SW480 (cell line): ENCODE measurements at places on chromosomes 5 and 9.

- DNase-seq = no peak
Observed at GRCh38 chr9:87270221-87270847, 227.3 kb upstream of the DAPK1 start.

DNA sequence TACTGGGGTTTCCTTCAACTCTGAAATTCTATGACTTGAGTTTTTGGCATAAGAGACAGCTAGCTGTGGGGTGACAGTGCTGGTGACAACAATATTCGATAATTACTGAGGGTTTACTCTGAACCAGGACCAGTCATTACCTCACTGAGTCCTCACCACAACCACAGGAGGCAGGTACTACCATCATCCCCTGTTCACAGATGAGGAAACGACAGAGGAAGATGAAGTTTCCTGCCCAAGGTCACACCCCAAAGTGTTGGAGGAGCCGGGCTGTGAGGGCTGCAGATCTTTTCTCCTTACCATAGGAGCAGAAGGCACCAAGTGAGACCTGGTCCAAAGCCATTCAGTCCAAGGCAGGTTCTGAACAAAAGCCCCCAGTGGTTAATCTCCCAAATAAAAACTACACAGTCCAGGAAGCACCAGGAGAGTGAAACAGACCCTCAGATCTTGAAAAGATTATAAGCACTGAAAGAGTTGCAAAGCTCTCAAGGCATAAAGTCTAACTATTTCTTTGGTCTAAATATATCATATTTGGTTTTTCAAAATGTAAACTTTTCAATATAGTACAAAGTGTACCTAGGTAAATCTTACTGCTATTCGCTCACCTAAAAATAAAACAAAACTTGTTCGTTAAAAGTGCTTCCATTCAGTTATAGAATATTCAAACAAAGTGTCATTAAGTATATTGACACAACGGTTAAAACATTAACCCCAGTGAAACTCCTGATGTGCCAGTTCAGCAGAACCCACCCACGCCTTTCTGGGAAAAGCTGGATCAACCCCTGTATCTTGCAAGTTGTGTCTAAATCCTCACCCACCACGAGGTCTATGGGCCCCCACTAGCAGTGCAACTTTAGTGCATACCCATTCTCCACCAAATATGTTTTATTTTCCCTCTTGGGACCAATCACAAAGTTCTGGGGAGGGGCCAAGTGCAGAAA lies 82.6 kb upstream of the EQTN start:
- DNase-seq = no peak

DNA sequence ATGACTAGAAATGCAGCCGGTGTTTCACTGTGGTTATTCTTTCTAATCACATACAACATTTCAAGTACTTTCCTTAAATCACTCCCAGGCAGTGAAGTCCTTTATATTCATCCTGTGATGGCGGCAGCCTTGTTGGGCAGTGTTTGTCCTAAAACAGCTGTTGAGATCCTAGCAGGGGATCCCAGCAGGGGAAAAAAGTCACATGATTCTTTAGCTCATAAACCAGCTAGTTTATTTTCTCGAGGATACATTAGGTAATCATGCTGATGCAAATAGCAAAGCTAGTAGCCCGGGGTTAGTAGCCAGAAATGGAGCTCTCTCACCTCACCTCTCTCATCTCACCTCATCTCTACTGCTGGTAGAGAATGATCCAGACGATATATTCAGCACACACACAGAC lies 70.5 kb downstream of the FOXD1 start:
- no peak for DNase-seq

- no peak for DNase-seq
Observed at GRCh38 chr9:11039006-11039405, 426.2 kb upstream of the PTPRD start.

GRCh38 chr5:77430726-77431125 lies 61.4 kb downstream of the WDR41 start:
- no peak for DNase-seq

DNA sequence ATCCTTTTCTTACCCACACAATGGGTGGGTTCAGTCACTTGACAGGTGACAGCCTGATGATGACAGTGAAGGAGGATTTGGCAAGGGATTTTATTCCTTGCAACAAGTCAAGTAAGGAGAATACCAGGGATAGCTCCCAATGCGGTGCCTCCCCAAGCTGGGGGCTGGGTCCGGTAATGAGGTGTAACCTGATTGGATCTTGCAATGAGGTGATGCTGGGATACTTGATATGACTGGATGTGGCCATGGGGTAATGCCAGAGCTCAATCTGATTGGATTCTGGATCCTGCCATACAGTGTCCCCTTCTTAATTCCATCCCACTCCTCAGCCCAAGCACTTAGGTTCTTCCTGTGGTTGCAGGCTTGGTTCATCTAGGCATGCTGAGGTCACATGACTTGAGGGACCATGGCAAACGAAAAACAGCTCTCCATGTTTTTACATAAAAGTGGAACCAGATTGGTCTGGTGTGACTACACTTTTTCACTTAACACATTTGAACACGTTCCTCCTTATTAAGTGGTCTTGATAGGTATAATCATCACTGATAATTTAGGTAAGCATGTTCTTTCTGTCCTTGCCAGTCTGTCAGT lies 181.1 kb downstream of the PDZD2 start:
- DNase-seq = no peak

GRCh38 chr5:37637165-37637845 lies 202.5 kb downstream of the GDNF start:
- no peak for DNase-seq

- no peak for DNase-seq
Observed at GRCh38 chr9:79334001-79334400, 237.8 kb upstream of the TLE4 start.

- no peak for DNase-seq
Observed at GRCh38 chr9:94178927-94179326, 80.2 kb upstream of the ZNF169 start.

DNA sequence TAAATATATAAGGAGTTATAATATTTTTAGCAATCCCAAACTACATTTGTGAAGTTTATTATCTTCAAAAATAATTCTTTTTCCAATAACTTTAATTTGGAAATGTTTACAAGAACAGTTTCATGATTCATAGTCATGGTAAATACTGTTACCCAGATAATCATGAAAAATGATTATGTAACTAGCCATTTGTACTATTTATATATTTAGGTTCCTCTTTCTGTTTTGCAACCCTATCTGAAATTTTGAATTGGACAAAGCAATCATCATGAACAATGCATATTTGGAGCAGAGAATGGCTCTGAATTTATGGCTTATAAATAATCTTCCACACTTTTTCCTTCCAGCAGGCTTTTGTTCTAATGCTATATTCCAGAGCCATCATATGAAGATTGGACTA lies 499.7 kb downstream of the SLCO4C1 start:
- DNase-seq = no peak

DNA sequence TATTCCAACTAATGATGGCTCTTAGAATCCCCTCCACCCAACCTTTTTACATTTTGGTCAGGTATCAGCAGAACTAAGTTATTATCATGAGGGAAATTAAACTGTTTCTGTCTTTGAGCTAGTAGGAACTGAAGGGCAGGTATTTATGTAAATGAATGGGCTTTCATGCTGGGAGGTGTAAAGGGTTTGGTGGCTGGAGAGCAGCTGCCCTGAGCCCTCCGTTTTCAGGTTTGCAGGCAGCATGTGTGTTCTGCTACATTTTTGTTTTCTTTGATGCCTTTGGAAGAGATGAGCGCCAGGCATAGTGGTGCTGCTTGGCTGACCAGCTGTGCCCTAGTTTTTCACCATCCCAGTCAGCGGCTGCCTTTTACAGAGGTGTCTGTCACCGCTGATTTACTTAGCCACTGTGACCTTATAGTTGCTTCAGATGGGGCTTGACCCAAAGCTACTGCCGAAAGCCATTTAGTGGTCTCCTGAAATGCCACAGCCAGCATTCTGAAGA lies 231.9 kb downstream of the MAST4 start:
- DNase-seq = no peak

- DNase-seq = no peak
Observed at GRCh38 chr5:81164936-81165335, 68.2 kb upstream of the CKMT2 start.

DNA sequence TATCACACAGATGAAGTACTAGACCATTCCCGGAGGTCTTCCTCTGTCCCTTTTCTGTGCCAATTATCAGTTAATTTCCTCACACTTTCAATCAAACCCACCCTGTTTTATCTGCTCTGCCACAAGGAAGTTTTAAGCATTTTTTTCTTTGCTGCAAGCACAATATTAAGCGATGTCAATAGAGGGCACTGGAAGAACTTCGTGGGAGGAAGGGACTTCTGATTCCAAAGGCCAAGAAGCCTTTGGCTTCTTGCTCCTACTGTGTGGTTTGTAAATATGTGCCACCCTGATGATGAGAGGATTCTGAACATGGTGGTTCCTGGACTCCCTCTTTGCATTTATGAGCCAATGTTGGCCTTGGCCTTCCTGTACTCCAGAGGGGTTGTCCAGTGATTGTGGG lies 1712.5 kb upstream of the C9orf72 start:
- DNase-seq = no peak

DNA sequence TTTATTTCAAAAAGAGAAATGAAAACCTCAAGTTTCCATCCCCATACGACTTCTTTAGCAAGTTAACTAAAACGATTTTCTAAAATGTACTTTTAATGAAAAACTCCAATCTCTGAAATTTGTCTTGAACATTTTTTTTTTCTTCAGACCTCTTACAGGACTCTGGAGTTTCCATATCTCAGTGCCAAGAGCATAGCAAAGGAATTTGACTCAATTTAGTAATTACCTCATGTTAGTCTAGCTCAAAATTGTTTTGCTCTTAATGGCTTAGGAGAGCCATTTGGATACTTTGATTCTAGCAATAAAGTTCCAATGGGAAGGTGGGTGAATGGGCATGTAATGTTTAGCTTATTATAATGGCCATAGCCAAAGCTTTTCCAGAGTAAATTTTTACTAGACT lies 26.0 kb upstream of the SPATA31D4 start:
- DNase-seq = no peak

DNA sequence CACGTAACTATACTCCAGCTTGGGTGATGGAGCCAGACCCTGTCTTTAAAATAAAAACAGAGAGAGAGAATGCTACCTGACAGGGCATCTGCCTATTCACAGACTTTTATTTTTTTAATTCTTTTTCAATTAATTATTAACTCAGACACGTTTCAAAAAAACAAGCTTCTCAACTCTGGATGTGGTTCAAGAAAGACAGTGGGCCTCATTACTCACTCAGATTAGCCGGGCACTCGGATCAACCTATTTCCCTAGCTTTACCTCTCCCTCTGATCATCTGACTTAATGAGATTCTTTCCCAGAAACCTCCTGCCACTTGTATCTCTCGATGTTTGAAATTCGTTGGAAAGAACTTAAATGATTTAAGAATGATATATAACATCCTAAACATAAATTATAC lies 134.1 kb downstream of the TRPM6 start:
- DNase-seq = no peak

DNA sequence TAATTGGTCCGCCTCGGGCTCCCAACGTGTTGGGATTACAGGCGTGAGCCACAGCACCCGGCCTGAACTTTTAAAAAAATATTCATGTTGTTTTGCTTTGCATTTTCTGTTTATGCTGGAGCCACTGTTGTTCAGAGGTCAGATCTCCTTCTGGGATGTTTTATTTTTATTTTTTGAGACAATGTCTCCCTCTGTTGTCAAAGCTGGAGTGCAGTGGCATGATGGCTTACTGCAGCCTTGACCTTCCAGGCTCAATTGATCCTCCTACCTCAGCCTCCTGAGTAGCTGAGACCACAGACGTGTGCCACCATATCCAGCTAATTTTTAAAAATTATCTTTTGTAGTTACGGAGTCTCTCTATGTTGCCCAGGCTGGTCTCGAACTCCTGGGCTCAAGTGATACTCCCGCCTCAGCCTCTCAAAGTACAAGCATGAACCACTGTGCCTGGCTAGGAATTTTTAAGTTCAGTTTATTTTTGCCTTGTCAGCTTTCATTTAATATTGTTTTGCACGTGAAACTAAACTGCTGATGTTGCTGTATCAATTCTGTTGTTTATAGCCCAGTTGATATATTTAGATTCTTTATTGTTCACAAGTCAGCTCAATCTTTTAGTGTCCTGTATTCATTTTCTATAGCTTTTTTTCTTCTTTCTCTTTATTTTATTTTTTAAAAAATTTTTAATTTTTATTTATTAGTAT lies 13.7 kb downstream of the TMEFF1 start:
- no peak for DNase-seq

DNA sequence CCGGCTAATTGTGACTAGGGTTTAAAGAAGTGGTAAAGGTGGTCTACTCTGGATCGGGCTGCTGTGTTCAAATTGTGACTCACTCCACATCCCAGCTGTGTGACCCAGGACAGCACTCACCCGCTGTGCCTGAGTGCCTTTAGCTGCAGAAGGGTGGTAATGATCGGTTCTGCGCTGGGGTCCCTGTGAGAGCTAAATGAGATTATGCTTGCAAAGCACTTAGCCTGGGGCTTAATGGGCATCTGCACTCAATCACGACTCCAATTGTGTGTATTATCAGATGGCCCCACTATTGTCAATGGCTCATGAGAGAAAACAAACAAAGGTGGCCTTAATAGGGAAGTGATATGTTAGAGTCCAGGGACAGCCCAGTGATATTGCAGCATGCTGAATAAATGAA lies 25.1 kb upstream of the TBC1D2 start:
- no peak for DNase-seq
